Activated CD4-positive, alpha-beta T cell treated with anti-CD3 and anti-CD28 coated beads for 4 hours (primary cell): ENCODE measurements at places on chromosomes 16 and 17.

DNA sequence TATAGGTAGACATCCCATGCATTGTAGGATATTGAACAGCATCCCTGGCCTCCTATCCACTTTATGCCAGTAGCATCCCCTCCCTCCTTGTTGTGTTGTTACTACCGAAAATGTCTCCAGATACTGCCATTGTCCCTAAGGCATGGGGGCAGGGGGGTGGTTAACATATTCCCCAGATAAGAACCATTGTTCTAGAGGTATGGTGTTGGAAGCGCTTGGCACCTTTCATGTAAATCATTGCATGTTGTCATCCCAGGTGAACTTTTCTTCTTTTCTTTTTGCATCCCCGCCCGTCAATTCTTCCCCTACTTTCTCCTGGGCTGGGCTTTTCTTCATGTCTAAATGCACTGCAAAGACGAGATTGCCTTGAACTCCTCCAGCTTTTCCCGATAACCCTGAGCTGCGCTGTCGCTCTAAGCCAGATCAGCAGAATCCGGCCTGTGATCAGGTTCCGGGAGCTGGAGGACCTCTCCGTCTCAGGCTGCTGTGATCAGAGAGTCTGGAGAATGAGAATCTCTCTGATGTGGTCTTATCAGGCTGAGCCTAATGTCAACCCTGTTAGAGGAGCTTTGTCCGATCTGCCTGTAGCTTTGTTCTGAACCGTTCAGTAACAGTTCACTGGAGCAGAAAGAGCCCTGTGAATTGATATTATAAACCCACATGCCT is 76.2 kb downstream of the RBFOX1 start:
- DNase-seq = no peak

- DNase-seq = no peak
Observed at GRCh38 chr16:86878236-86879080, 300.1 kb downstream of the FOXL1 start.

DNA sequence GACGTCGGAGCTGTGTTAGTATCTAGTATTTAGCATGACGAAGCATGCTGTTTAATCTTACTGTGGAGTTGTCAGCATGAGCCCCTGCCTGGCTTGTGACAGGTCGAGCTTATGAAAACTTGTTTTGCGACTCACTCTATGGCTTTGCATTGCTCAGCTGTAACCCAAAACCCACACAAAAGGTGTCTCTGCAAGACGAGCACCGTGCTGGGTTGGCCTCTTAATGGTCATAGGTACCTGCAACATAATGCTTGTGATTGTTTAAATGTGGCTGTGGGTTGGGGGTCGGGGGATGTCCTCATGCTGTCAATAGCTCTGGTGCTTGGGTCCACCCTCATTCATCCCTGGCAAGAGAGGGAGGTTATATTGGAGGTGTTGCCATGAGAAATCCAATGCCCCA is 5.4 kb downstream of the NTN1 start:
- no peak for DNase-seq

GRCh38 chr16:83958846-83959565 is 6.0 kb downstream of the OSGIN1 start:
- DNase-seq = no peak

GRCh38 chr17:59165933-59166342 is 10.4 kb downstream of the PRR11 start:
- peak; percentile 35 for DNase-seq
